Stimulated activated CD4-positive, alpha-beta T cell treated with anti-CD3 and anti-CD28 coated beads, Interleukin-4, amount 100 ng/mL, for 4 hours (primary cell): ENCODE measurements at places on chromosomes 12 and 14.

DNA sequence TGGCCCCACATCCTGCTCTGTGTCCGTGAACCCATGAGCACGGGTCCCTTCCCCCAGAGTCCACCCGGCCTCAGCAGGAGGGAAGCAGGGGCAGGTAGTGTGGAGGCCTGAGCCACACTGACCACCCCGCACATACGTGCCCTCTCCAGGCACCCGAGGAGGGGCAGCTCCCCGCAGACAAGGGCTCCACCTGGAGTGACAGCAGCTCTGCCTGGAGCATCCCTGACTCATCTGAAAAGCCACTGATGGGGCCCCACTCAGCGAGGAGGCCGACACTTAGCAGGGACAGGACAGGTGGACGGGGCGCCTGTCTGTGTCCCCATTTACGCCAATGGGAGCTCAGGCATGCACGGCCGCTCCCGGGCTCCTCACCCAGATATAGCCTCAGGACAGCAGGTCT, 237.6 kb upstream of the SFSWAP start:
- no peak for DNase-seq

- DNase-seq: no peak
These were observed 381.3 kb downstream of the TMTC2 start for GRCh38 chr12:83067981-83068380.

DNA sequence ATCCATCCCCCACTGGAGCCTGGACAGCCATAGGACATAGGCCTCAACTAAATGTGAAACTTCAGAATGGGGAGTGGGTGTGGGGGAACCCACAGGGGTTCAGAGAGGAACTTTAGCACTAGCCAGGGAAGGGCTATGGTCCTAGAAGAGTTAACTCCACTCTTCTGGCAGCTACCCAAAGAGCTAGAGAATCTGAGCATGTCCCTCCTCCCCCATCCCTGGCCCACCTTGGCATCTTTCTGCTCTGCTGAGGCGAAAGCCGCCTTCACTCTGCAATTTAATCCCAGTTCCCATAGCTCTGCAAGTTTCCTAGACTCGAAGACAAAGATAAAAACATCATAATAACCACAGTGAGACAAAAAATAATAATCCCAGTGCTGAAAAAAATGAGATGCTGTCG, 214.7 kb upstream of the RTL1 start:
- DNase-seq: no peak

- no peak for DNase-seq
These were observed 33.7 kb upstream of the EML1 start for GRCh38 chr14:99759546-99759925.

DNA sequence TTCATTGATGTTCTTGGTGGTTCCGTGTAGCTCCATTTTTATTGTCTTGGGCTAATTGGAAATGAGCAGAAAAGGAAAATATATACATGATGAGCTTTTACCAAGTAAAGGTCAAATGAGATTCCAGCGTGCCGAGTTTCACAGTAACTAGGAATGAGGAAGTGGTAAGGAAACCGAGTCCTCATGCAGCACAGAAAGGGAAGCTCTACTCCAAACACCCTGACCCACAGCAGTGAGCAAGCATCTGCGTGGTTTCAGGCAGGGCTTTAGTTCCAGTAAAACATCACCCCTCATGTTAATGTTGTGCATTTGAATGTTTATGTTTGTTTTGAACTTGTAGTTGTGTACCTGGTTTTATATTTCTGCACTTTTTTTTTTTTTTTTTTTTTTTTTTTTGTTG, 208.0 kb downstream of the SLC41A2 start:
- DNase-seq: no peak

- DNase-seq: no peak
These were observed 17.8 kb downstream of the EIF2S1 start for GRCh38 chr14:67377916-67378315.
